Epithelial cell of proximal tubule (primary cell): ENCODE measurements at places on chromosomes 3 and 15. TPM values are rescaled to one million over a fixed set of nuclear protein-coding genes. Genes with fewer than 3 reads are reported as not detected.

The TM6SF1 gene
- total RNA-seq: 0.81 and 2.0 TPM in 2 replicates

The MKRN2OS gene
- 0.23 and 0.65 TPM in 2 replicates for total RNA-seq

DNA sequence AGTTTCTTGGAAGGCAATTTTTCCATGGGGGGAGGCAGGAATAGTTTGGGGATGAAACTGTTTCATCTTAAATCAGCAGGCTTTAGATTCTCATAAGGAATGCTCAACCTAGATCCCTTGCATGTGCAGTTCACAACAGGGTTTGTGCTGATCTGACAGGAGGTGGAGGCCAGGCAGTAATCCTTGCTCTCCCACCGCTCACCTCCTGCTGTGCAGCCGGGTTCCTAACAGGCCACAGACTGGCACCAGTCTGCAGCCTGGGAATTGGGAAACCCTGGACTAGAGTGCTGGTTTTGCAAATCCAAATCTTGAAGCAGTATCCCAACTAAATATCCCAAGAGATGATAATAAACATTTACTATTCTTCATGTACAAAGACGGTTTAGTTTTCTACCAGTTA lies 256.3 kb upstream of the TMCO5A start:
- no peak for DNase-seq

- DNase-seq: no peak
These were observed 1009.8 kb downstream of the TUSC7 start for GRCh38 chr3:117719316-117719926.

The SLC22A13 gene
- total RNA-seq: not detected in 2 replicates

- no peak for DNase-seq
These were observed 24.6 kb downstream of the ACAD11 start for GRCh38 chr3:132635052-132635451.

- no peak for DNase-seq
These were observed 182.3 kb upstream of the NDN start for GRCh38 chr15:23869396-23869795.

The ZNF774 gene
- total RNA-seq: 1.1 and 5.9 TPM in 2 replicates

- no peak for DNase-seq
These were observed 146.9 kb upstream of the LRTM1 start for GRCh38 chr3:55074796-55075195.

The HIGD2B gene
- not detected in 2 replicates for total RNA-seq

The ZNF860 gene
- 0.29 and 3.2 TPM in 2 replicates for total RNA-seq

DNA sequence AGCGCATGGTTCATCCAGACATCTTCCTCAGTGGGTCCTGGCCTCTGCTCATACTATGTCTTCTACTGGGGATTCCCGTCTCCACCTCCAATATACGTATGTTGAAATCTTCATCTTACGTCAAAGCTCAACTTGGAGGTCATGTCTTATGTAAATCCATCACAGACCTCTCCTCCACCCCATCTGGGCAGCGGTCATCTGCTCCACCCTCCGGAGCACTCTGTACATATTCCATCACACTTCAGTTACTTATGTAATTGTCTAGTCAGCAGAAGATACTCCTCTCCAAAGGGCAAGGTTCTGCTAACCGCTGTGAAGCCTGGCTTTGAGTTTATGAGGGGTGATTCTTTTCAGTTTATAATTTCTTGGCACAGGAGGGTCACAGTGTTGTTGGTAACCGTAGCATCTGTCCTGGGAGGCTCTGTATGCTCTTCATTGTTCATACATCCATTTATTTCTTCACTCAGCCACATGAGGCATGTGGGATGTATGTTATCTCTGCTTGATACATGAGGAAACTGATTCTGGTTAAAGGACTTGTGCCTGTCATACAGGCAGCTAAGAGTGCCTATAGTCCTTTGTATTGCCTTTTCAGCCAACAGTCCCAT lies 22.1 kb downstream of the MAP2K1 start:
- DNase-seq: no peak
